ENCODE measurements at places on chromosomes 4 and X.
A peak's percentile ranks its signal among the peaks of the same experiment; 100 is the strongest.

DNA sequence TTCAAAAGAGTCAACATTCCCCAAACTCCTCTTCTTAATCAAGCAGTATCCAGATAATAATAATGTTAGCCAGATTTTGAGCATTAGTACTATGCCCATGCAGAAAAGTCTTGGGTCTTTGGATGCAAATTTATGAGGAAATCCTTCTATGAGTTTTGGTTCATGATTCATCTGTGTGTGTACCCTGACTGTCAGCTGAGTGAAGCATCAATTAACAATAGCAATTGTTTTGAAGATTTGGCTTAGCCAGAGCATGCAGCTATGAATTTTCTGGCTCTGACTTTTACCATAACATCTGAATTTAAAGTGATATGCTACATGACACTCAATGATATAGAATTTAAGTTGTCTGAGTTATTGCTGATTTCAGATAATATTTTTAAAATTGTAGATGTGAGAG lies 145.8 kb downstream of the KLHL4 start:
- DNase-seq, result peak; percentile 18

DNA sequence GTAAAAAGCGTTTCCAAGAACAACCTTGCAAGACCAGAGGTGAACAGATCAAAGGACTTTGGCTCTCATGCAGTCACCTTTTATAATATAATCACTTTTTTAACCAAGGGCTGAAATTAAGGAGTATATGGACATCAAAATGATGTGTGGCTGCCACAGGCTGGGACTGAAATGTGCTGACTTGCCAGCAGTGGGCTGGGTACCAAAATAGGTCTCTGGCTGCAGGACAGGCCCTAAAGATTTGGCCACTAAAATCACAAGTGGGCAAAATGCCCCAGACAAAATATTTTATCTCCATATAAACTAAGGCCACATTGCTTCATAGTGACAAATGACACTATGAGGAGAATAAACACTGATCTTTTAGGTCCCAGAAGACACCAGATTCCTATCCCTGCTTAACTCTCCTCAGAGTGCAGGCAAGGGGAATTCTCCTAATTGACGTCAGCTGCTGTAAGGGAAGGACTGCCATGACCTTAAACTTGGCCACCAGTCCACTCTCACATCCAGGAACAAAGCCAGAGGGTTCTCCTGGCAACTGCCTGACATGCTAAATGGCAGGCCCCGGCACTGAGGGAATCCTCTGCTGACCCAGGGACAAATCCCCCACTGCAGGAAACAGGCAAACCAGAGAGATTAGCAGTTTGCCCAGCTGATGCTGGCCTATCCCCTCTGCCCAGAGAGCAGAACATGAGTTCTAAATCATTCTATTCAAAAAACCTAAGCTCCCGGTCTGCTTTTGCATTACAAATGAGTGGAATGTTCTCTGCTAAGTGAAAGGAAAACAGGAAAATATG lies 155.8 kb downstream of the PPP3CA start:
- peak; percentile 96 for DNase-seq

GRCh38 chr4:102599455-102599854 lies 98.3 kb downstream of the NFKB1 start:
- DNase-seq, result no peak

- DNase-seq, result no peak
Measured at GRCh38 chr4:2394528-2394927, 23.9 kb downstream of the ZFYVE28 start.

DNA sequence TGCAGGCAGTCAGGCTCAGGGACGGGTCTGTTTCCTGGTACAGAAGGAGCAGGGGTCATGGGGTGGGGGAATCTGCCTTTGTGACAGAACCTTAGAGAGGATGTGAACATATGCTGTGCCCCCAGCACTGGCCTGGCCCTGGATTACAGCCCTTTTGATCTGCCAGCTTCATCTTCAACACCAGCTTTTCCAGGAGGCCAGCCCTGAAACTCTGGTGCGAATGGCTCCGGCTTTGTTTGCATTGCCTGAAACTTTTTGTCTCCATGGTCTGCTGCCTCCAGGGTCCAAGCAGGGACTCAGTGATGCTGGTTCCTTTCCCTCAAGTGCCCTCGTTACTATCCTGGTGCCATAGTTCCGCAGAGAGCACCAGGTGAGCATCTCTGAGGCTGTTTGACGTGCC lies 2.1 kb downstream of the CNGA2 start:
- DNase-seq, result no peak

- DNase-seq, result no peak
Measured at GRCh38 chrX:56796641-56797395, 67.8 kb downstream of the NBDY start.

DNA sequence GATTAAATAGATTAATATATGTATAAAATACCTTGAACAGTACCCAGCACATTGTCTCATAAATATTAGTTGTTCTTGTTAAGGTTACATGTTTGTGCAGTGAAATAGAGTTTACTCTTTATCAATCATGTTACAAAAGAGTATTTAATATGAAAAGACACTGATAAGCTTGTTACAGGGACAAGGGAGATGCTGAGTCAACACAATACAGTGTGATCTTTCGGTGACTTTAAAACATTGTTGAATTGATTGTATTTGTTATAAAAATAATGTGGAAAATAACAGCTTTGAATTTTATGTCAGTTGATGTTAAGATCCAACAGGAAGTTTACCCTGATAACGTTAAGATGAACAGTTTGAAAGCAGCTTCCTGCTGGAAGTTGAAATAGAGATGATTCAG lies 1.4 kb upstream of the WDR13 start:
- no peak for DNase-seq

- DNase-seq, result no peak
Measured at GRCh38 chr4:1015746-1016145, 4.3 kb downstream of the FGFRL1 start.

DNA sequence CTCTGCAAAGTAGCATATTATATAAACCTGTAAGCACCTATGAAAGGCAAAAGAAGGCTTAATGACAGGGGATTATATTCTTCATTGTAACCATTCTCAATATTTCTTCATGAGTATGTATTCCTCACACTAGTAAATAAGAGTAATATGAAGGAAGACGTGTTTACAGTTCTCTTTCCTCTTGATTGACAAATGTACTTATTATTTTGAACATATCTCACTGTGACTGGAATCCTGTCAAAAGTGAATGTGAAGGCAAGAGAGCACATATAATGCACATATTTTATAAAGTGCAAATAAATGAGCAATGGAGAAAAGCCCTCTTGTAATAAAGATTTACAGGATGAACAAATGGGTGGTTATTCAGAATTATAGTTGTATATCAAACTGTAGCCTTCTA lies 19.7 kb downstream of the FAM47A start:
- DNase-seq, result no peak

GRCh38 chr4:71604785-71605184 lies 179.1 kb downstream of the GC start:
- DNase-seq, result no peak

DNA sequence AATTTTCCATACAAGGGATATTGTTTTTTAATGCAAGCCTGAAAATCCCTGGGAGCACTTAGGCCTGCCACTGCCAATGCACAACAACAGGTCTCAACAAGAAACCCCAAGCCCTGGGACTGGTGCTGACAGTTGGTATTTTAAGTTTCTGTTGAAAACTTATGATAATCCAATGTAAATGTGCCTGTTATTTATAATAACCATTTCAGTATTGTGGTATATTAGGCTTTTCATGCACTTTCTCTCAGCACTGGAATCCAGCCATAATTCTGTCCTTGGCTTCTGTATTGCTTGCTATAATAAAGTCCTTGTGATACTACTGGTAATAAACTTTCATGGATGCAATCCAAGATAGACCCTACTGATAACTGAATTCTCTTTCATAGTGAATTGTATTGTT lies 218.9 kb downstream of the PCDH7 start:
- DNase-seq, result no peak

GRCh38 chr4:15336410-15337167 lies 91.2 kb upstream of the C1QTNF7 start:
- peak; percentile 56 for DNase-seq

GRCh38 chr4:145784036-145784435 lies 104.1 kb downstream of the C4orf51 start:
- DNase-seq, result no peak

DNA sequence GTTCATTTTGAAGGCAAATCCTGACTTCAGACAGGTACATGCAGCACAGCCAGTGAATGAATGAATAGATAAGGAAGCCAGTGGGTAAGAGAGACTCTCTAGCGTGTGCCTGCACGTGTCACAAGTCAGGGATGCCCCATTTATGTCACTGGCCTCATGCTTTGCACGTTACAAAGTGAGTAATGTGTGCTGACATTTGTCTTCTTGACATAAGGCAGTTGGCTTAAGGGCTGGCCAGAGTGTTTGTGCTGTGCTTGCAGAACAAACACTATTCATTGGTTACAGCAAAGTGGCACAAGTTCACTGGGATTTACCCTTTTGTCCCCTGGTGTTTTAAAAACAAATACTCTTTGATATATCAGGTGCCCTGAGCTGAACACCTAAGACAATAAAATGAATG lies 55.9 kb downstream of the CRMP1 start:
- DNase-seq, result no peak

GRCh38 chrX:108312957-108313356 lies 125.3 kb downstream of the COL4A6 start:
- DNase-seq, result peak; percentile 48

GRCh38 chr4:66613591-66613990 lies 931.7 kb downstream of the CENPC start:
- DNase-seq, result no peak

GRCh38 chr4:17688011-17688441 lies 73.6 kb downstream of the MED28 start:
- DNase-seq, result no peak

DNA sequence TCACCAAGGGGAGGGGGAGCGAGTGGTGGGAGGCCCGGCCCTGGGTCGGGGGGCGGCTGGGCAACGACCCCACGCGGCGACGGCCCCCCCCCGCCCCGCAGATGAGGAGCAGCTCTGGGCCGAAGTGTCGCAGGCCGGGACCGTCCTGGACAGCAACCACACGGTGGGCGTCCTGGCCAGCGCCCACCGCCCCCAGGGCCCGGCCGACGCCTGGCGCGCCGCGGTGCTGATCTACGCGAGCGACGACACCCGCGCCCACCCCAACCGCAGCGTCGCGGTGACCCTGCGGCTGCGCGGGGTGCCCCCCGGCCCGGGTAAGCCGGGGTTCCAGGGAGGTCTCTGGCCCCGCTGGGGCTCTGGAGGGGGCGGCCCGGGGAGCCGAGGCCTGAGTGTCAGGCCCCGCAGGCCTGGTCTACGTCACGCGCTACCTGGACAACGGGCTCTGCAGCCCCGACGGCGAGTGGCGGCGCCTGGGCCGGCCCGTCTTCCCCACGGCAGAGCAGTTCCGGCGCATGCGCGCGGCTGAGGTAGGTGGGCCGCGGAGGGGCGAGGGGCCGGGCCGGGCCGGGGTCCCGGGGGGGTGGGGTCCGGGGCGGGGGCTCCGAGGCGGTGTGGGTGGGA lies 8.7 kb upstream of the FGFRL1 start:
- DNase-seq, result no peak

- DNase-seq, result no peak
Measured at GRCh38 chrX:49995795-49996455, 73.5 kb downstream of the CLCN5 start.

DNA sequence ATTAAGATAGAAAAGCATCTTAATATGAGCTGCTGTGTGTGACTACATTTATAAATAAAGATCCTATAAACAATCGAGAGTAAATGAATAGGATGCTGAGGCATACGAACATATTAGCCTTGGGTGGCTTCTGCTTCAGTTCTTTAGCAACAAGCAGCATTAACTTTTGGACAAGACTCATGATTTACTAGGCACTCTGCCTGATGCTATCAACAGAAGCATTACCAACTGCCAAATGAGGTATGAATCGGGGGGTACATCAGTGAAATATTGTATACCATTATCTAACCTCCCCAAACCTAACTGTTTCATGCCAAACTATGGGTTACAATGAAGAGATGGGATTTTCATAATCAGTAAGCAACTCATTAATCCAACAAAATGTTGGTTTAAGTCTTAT lies 113.1 kb downstream of the RAB28 start:
- DNase-seq, result no peak

DNA sequence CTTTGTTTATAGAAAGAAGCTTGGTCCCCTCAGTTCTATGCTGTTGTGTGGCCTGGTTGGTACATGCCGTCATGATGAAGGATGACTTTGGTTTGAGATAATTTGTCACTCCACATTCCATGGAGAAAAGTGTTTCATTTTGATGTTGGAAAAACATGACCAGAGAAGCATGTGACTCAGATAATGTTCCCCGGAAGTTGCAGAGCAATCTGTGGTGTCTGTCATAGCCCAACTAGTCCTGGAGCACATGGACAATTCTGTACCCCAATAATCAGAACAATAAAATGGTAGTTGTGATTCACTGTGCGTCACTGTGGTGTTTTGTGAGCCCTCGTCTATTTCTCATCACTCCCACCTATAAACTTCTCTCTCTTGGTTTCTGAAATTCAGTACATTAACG lies 85.1 kb downstream of the PDK3 start:
- no peak for DNase-seq

- DNase-seq, result no peak
Measured at GRCh38 chr4:74379912-74380311, 15.0 kb downstream of the EREG start.

GRCh38 chrX:29348288-29348687 lies 761.0 kb downstream of the IL1RAPL1 start:
- no peak for DNase-seq

DNA sequence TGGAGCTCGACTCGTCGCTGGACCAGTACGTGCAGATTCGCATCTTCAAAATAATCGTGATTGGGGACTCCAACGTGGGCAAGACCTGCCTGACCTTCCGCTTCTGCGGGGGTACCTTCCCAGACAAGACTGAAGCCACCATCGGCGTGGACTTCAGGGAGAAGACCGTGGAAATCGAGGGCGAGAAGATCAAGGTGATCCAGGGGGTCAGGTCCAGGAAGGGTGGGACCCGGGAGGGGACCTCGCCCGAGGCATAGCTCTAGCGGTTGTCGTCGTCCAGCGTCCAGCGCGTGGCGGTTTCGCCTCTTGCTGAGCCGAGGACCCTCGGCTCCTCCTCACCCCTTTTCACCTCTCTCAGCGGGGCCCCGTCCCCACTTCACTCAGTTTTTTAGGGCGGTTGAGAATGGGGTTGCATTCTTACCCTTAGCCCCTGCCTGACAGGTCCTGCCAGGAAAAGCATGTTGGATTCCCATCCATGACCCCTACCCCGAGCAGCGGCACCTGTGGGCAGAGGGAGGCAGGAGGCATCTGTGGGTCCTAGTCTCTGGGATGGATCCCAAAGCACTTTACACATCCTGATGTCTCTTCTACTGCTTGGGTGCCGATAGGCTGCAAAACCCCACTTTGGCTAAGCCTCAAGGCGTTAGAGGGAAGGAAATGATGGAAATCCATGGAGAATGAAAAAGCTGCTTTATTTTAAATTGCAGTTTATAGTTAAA lies 524 bp downstream of the RAB33A start:
- DNase-seq, result no peak

DNA sequence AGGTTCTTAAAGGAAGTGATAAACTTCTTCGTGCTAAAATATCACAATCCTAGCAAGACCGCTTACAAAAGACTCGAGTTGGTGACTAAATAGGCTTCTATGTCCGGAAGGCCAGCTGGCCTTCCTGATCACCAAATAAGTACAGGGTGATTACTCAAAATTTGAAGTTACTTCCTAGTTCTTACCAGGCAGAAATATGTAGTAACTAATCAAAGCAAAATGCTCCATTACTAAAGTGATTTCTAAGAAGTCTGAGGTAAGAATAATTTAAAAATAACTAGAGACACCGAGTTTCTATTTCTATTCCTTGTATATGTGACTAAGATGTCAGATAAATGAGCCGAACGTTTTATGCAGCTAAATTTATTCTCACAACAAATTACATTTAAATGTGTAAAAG lies 62.2 kb downstream of the NSUN7 start:
- peak; percentile 33 for DNase-seq

- DNase-seq, result no peak
Measured at GRCh38 chr4:182063651-182064050, 179.6 kb upstream of the TENM3 start.

- DNase-seq, result no peak
Measured at GRCh38 chr4:88761861-88762523, 64.4 kb upstream of the NAP1L5 start.
